Peyer's patch (tissue), 4 donors: ENCODE measurements at places on chromosomes 16 and 17. TPM values are rescaled to one million over a fixed set of nuclear protein-coding genes. Genes with fewer than 3 reads are reported as not detected.

GRCh38 chr17:66446419-66446818, 144.0 kb downstream of the PRKCA start:
- DNase-seq: no peak
- H3K4me1 ChIP-seq: no peaks in the 10 kb centered on the region
- H3K36me3 ChIP-seq: no peaks in the 10 kb centered on the region
- no peaks in the 10 kb centered on the region for H3K27me3 ChIP-seq
- no peak overlapping the region for H3K4me3 ChIP-seq

DNA sequence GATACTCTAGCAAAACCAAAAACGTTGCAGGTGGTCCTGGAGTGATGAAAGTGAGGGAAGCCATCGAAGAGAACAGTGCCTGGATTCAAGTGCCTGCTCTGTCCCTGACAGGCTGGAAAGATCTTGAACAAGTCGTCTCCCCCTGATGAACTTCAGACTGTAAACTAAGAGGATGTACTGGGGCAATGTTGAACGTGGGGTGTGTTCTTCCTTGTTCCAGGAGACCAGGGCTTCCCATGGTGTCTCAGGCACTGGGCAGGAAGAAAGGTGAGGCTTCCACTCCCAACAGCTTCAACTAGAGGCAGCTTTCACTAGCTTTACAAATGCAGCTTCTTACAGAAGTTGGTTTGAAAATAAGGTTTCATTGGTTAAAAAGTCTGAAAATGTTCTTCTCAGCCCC, 21.4 kb upstream of the NF1 start:
- no peaks in the 10 kb centered on the region for H3K36me3 ChIP-seq
- H3K4me3 ChIP-seq: no peak overlapping the region
- no peak overlapping the region for H3K27ac ChIP-seq
- no peaks in the 10 kb centered on the region for H3K27me3 ChIP-seq

- H3K36me3 ChIP-seq: no peaks in the 10 kb centered on the region
- no peaks in the 10 kb centered on the region for H3K27me3 ChIP-seq
- H3K27ac ChIP-seq: peak overlapping the region; percentile 43
- H3K4me1 ChIP-seq: peaks cover 12% of the 10 kb centered on the region
- no peak overlapping the region for H3K4me3 ChIP-seq
Measured at GRCh38 chr17:78144147-78144719, 2.0 kb upstream of the C17orf99 start.

GRCh38 chr16:52552643-52553042, 5.7 kb upstream of the TOX3 start:
- no peak overlapping the region for H3K4me3 ChIP-seq
- H3K27me3 ChIP-seq: no peaks in the 10 kb centered on the region
- no peaks in the 10 kb centered on the region for H3K4me1 ChIP-seq
- no peak for DNase-seq
- no peaks in the 10 kb centered on the region for H3K36me3 ChIP-seq

DNA sequence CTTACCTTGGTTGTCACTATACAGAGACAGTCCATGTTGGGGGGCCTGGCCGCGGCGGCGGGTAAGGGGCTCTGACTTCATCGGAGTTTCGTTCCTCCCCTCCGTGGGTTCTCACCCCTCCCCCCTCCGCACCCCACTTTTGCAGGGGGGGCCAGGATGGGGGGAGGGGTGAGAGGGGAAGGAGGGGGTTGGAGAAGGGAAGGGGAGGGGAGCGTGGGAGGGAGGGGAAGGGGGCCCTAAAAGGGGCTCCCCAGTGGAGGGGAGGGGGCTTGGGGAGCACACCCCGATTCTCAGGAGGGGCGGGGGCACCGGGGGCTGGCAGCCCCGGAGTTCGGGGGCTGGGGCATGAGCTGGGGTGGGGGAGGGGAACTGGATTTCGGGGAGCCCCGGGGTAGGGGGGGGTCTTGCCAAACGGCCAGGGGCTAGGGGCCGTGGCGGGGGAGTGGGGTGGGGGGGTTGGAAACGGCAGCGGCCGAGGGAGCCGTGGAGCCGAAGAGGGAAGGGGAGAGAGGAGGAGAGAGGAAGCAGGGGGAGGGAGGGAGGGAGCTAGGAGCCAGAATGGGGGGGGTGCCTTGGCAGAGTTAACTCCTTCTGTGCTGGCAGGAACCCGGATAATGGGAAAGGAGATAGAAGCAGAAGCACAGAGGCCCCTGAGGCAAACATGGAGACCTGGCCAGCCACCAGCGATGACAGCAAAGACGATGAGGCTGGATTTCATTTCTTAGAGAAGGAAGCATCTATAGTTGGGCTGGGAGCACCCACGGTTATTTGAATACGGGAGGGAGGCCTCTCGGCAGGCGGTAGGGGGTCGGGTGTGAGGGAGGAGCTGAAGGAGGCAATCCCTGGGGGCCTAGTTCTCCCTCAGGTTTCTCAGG, 2.3 kb downstream of the DLG4 start:
- peak overlapping the region; percentile 45 for H3K4me3 ChIP-seq
- H3K27me3 ChIP-seq: no peaks in the 10 kb centered on the region
- peaks cover 9% of the 10 kb centered on the region for H3K36me3 ChIP-seq
- H3K27ac ChIP-seq: peak overlapping the region; percentile 77
- H3K4me1 ChIP-seq: peaks cover 7% of the 10 kb centered on the region
- no peak for DNase-seq

- H3K27ac ChIP-seq: no peak overlapping the region
- no peak for DNase-seq
- no peaks in the 10 kb centered on the region for H3K27me3 ChIP-seq
- no peaks in the 10 kb centered on the region for H3K4me1 ChIP-seq
- no peak overlapping the region for H3K4me3 ChIP-seq
Measured at GRCh38 chr17:792277-792676, 10.1 kb downstream of the MRM3 start.

- peaks cover 24% of the 10 kb centered on the region for H3K4me1 ChIP-seq
- no peaks in the 10 kb centered on the region for H3K36me3 ChIP-seq
- no peak overlapping the region for H3K4me3 ChIP-seq
- H3K27ac ChIP-seq: no peak overlapping the region
Measured at GRCh38 chr16:3054965-3055733, 8.8 kb downstream of the MMP25 start.

GRCh38 chr16:25835126-25835525, 143.4 kb downstream of the HS3ST4 start:
- H3K4me3 ChIP-seq: no peak overlapping the region
- no peaks in the 10 kb centered on the region for H3K4me1 ChIP-seq
- no peak overlapping the region for H3K27ac ChIP-seq
- H3K36me3 ChIP-seq: no peaks in the 10 kb centered on the region

DNA sequence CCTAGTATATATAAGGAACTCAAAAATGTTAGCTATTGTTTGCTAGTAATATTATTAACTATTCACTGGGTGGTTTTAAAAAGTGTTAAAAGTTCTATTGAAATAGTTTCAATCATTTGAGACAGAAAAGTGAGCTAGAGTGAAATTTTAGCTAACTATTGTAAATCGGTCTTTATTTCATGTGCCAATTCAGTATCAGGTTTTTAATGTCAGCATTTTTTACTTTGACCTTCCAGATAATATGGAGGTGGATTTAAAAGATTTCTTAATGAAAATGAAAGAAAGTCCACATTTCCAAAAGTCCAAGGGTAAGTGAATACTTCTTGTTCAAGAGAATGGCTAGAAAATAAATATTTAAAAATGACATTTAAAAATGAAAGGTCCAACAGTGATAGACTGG, 90.9 kb downstream of the EFCAB13 start:
- no peak overlapping the region for H3K27ac ChIP-seq
- H3K4me1 ChIP-seq: no peaks in the 10 kb centered on the region
- no peaks in the 10 kb centered on the region for H3K27me3 ChIP-seq
- H3K36me3 ChIP-seq: no peaks in the 10 kb centered on the region

The KRT28 gene
- total RNA-seq: 0.88 TPM

The RPL27 gene
- total RNA-seq: 363 TPM

The CSH2 gene
- not detected for total RNA-seq

The TNFRSF13B gene
- 86.6 TPM for total RNA-seq
